ENCODE measurements at places on chromosomes 5 and 9.

GRCh38 chr5:106140101-106140500 is 1530.6 kb downstream of the EFNA5 start:
- DNase-seq, result no peak

DNA sequence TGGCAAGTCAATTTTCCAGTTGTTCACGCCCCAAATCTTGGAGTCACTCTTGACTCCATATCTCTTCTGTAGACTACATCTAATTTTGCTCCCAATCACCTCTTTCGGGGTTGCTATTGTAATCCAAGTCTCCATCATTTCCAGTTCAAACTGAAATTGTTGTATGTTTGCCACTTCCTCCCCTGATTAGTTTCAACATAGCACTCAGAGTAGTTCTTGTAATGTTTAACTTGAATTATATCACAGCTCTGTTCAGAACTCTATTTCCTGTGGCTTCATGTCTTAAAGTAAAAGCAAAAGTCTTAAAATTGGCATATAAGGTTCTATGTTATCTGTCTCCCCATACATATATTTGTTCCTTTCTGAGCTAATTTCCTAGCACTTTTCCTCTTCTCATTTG is 348.5 kb upstream of the RIOK2 start:
- DNase-seq, result no peak

GRCh38 chr9:123003466-123003865 is 30.0 kb upstream of the GPR21 start:
- DNase-seq, result no peak

DNA sequence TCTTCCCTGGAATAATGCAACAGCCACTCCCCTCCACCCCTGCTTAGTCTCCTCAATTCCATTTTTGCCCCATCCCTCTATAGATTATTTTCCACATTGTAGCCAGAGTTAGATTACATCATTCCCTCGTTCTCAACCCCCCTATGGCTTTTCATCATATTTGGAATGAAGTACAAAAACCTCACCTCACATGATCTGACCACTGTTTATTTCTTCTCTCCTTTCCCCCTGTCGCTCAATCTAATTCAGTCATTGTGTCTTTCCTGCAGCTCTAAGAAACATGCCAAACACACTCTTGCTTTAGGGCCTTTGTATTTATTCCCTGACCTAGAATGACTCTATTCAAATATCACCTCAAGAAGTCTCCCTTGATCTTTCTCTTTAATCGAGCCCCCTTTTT is 22.6 kb upstream of the HK3 start:
- no peak for DNase-seq

GRCh38 chr5:1725641-1726468 is 73.8 kb downstream of the MRPL36 start:
- no peak for DNase-seq

- peak; percentile 60 for DNase-seq
These were observed 116.5 kb downstream of the GDNF start for GRCh38 chr5:37723162-37723961.

DNA sequence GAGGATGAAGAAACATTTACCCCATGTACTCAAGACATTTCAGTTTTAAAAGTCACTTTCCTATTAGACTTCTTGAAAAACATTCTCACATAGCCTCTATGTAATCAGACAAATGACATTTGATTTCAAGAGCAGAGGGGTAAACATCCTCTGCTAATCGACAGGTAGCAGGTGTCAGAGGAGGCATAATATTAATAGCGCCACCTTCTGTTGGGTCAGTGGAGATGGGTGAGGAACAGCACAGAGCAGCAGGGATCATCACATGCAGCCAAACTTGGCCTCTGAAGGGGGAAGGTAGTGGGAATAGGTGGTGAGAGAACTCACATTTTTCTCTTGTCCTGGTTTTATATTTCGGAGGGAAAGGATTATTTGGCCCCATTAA is 3.3 kb upstream of the LSM11 start:
- DNase-seq, result peak; percentile 36

- no peak for DNase-seq
These were observed 30.8 kb upstream of the PURA start for GRCh38 chr5:140083120-140083519.

- DNase-seq, result no peak
These were observed 457.3 kb downstream of the ZNF608 start for GRCh38 chr5:124289130-124289529.

DNA sequence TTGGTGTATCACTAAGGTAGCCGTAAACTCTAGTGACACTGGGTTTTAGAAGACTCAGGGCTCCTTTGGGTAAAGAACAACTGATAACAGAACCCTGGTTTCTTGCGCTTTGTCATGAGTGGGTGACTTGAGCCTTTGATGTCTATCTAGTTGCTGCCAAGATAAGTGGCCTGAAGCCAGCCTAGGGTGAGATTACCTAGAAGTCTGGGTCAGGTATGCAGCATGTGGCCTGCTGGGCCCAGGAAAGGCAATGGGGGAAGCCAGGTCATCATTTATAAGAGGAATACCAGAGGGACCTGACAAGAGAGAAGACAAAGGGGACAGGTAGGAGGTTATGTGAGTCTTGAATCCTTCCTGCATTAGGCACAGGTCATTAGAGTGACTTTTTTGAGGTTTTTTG is 23.2 kb upstream of the GARNL3 start:
- no peak for DNase-seq

DNA sequence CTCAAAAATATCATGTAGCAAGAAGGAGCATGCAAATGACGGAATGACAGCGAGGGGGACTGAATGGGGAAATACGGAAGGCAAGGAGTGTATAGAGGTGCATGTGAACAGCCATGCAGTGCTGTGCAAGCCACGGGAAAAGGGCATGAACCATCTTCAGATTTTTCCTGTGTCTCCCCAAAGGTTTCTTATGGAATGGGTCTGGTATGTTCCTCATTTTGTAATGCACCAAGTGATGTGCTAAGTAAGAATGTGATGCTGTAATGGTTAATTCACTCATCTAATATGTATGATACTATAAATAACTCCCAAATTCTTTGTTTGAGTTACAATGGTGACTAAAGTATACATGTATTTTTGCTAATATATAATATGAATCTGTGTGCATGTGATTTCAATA is 99.0 kb upstream of the DAB2 start:
- DNase-seq, result no peak

DNA sequence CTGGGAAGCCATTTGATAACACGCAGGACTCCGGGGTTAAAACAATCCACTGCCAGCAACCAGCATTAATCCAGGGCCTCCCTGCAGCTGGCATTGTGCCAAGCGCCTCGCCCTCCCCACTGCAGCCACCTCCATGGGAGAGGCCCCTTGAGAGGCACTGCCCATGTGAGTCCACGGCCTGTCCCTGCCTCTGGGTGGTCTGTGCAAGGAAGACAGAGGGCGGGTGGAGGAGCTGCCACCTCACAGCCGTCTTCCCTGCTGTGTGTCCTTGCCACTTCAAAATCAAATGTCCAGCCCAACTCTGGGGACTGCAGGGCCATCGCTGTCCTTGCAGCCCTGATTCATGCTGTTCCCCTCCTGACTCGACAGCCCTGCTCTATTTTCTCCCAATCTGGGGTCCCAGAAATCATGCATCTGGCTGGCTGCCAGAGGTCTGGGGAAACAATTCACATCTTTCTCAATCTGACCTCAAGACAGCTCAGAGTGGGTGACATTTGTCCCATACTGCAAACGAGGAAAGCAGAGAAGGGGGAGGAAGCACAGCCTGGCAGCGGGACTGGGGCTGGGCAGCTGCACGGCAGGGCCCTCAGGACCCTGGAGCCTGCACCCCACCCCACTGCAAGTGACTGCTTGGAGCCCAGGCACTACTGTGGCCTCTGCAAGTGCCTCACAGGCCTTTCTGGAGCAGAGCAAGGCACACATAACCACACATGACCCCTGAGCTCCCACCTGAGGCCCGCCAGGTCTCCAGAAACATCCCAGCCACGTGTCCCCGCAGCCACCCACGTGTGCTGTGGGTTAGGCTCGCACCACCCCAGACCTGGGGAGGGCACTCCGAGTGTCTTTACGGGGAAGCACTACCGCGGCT is 15.7 kb downstream of the BRD3OS start:
- no peak for DNase-seq

GRCh38 chr5:124956471-124957029 is 210.1 kb upstream of the ZNF608 start:
- no peak for DNase-seq

GRCh38 chr5:59757442-59757841 is 136.1 kb downstream of the PDE4D start:
- no peak for DNase-seq

DNA sequence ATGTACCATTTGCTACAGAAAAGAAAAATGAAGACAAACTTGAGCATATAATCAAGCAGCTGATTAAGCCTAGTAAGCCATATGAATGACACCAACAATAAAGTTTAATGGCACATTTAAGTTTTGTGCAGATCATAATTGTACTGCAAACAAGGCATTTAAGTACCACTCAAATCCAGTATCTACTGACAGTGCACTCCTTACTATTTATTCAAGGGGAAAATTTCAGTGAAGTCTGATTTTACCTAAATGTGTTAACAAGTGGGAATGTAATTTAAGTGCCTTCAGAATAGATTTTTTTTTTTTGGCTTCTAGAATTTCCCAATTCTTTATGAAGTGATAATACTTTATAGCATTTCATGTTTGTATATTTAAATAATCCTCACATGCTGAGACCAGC is 341.0 kb upstream of the POU5F2 start:
- DNase-seq, result no peak

GRCh38 chr5:172886974-172887501 is 53.0 kb downstream of the ERGIC1 start:
- no peak for DNase-seq

DNA sequence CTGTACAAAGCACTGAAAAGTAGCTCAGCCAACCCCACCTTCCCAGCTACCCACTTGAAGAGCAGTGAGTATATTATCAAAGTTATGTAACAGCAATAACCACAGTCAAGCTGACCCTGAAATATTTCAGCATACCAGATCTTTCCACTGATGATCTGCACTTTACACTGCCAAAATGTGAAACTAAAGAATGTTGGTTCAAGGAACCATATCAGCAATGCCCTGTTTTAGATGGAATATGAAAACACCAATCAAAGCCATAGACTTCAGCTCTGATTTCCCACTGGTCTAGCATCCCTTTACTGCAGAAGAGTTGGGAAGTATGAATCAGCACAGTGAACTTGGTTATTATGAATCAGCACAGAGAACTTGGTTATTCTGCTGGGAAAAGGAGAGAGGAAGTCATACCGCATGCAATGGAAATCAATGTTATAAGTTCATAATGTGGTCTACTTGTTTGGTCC is 20.0 kb downstream of the CEMIP2 start:
- DNase-seq, result peak; percentile 27
